ENCODE measurements at places on chromosomes 7 and 10. TPM values are rescaled to one million over a fixed set of nuclear protein-coding genes. Genes with fewer than 3 reads are reported as not detected.

The GIMAP6 gene
- 248 TPM for total RNA-seq

The HOXA5 gene
- total RNA-seq: 10.7 TPM

The ZNF783 gene
- 5.6 TPM for total RNA-seq

The CCNJ gene
- total RNA-seq: 32.4 TPM

The AUTS2 gene
- total RNA-seq: 0.69 TPM

The CYP3A7 gene
- not detected for total RNA-seq

The OIT3 gene
- 0.09 TPM for total RNA-seq

The INHBA gene
- total RNA-seq: 4.2 TPM

The COL1A2 gene
- total RNA-seq: 34.4 TPM

The MYOZ1 gene
- not detected for total RNA-seq

The TMEM254 gene
- 3.4 TPM for total RNA-seq

The PLEKHS1 gene
- total RNA-seq: not detected

The HKDC1 gene
- total RNA-seq: under 0.01 TPM

The MYH16 gene
- not detected for total RNA-seq

The IFIT1B gene
- not detected for total RNA-seq

The SPDYE8 gene
- total RNA-seq: not detected
